Kidney (tissue), 22 donors: ENCODE measurements at places on chromosomes 16 and 17. TPM values are rescaled to one million over a fixed set of nuclear protein-coding genes. Genes with fewer than 3 reads are reported as not detected.

Gene IL17C
- total RNA-seq, result not detected

GRCh38 chr17:6752068-6752909 lies 3.6 kb upstream of the XAF1 start:
- H3K4me1 ChIP-seq, result peaks cover 12% of the 10 kb centered on the region
- H3K27me3 ChIP-seq, result no peaks in the 10 kb centered on the region
- no peak overlapping the region for H3K4me3 ChIP-seq
- peak overlapping the region; percentile 90 for H3K27ac ChIP-seq
- H3K36me3 ChIP-seq, result no peaks in the 10 kb centered on the region
- DNase-seq, result no peak

Gene MEOX1
- 1.4 TPM for total RNA-seq

DNA sequence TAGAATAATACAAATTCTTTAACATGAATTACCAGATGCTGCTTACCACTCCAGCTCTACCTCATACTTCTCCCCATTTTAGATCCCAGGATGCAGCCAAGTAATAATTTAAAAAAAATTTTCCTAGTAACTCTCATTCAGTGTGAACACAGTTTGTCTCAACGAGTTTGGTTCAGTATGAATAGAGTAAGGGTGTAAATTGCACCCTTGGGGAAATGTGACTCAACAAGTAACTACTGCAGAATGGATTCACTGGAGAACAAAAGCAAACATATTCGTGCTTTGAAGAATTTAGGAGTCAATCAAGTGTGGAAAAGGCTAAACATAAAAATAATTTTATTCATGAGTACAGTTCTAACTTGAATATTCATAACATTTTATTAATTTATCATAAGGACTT lies 23.0 kb downstream of the KCNJ16 start:
- no peak for DNase-seq
- peaks cover 2% of the 10 kb centered on the region for H3K4me1 ChIP-seq
- H3K4me3 ChIP-seq, result no peak overlapping the region
- peaks cover 8% of the 10 kb centered on the region for H3K36me3 ChIP-seq

DNA sequence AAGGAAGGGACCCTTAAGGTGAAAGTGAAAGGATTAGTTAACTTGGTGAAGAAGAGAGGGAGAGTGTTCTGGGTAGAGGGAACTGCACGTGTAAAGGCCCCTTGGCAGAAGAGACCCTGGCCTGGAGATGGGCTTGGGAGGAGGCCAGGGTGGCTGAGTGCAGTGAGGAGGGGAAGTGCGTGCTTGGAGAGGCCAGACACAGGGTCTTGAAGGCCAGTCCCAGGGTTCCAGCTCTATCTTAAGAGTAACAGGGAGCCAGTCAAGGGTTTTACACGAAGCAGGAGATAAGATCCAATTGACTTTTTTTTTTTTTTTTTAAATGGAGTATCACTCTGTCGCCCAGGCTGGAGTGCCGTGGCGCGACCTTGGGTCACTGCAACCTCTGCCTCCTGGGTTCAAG lies 15.2 kb upstream of the DOK4 start:
- H3K27me3 ChIP-seq, result no peaks in the 10 kb centered on the region
- no peak overlapping the region for H3K4me3 ChIP-seq
- H3K27ac ChIP-seq, result no peak overlapping the region
- DNase-seq, result no peak

GRCh38 chr16:9033125-9033830 lies 58.2 kb upstream of the HAPSTR1 start:
- no peaks in the 10 kb centered on the region for H3K4me1 ChIP-seq
- DNase-seq, result no peak

GRCh38 chr16:12529582-12529981 lies 274.1 kb downstream of the CPPED1 start:
- peaks cover 11% of the 10 kb centered on the region for H3K36me3 ChIP-seq
- H3K4me3 ChIP-seq, result no peak overlapping the region
- H3K27me3 ChIP-seq, result no peaks in the 10 kb centered on the region
- peak overlapping the region; percentile 23 for H3K27ac ChIP-seq
- no peak for DNase-seq
- peaks cover 4% of the 10 kb centered on the region for H3K4me1 ChIP-seq

- no peaks in the 10 kb centered on the region for H3K4me1 ChIP-seq
- no peaks in the 10 kb centered on the region for H3K27me3 ChIP-seq
- H3K27ac ChIP-seq, result no peak overlapping the region
- DNase-seq, result no peak
These were observed 49.1 kb downstream of the STAT5A start for GRCh38 chr17:42337442-42337841.

- DNase-seq, result no peak
- H3K4me1 ChIP-seq, result no peaks in the 10 kb centered on the region
- H3K27ac ChIP-seq, result no peak overlapping the region
- no peak overlapping the region for H3K4me3 ChIP-seq
- no peaks in the 10 kb centered on the region for H3K27me3 ChIP-seq
These were observed 178.2 kb downstream of the CHD9 start for GRCh38 chr16:53232826-53233529.

Gene ENPP7
- total RNA-seq, result 0.94 TPM

GRCh38 chr16:81566086-81567007 lies 121.7 kb downstream of the CMIP start:
- no peak for DNase-seq
- H3K27ac ChIP-seq, result no peak overlapping the region
- H3K36me3 ChIP-seq, result peaks cover 2% of the 10 kb centered on the region
- H3K4me1 ChIP-seq, result peaks cover 15% of the 10 kb centered on the region
- no peak overlapping the region for H3K4me3 ChIP-seq

DNA sequence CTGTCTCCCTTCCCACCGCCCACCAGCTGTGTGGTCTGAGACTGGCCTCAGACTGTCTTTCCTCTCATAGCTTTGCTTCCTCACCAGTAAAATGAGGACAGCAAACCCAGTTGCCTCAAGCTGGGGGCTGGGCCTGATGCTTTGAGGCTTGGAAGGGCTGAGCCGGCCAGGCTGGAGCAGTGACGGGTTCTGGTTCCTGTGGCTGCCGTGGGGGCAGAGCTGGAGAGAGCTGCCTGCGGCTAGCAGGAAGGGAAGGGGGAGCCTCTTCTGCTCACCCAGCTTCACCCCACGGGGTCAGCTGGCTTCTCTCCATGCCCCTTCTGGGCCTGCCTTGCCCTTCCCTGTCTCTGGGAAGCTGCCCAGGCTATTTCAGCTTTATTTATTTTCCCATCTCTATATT lies 23.7 kb downstream of the LASP1 start:
- no peak overlapping the region for H3K4me3 ChIP-seq
- H3K36me3 ChIP-seq, result peaks cover 36% of the 10 kb centered on the region
- H3K4me1 ChIP-seq, result peaks cover 30% of the 10 kb centered on the region

Gene KRTAP9-8
- not detected for total RNA-seq

GRCh38 chr17:20284570-20285295 lies 182.6 kb downstream of the LGALS9B start:
- H3K4me1 ChIP-seq, result no peaks in the 10 kb centered on the region
- H3K4me3 ChIP-seq, result no peak overlapping the region
- no peaks in the 10 kb centered on the region for H3K27me3 ChIP-seq
- no peak overlapping the region for H3K27ac ChIP-seq
- DNase-seq, result peak; percentile 25

Gene MMP28
- 4.5 TPM for total RNA-seq

- no peaks in the 10 kb centered on the region for H3K36me3 ChIP-seq
- DNase-seq, result peak; percentile 63
- no peak overlapping the region for H3K27ac ChIP-seq
- peaks cover 10% of the 10 kb centered on the region for H3K4me1 ChIP-seq
These were observed 2.1 kb downstream of the SOX9 start for GRCh38 chr17:72122765-72123529.

DNA sequence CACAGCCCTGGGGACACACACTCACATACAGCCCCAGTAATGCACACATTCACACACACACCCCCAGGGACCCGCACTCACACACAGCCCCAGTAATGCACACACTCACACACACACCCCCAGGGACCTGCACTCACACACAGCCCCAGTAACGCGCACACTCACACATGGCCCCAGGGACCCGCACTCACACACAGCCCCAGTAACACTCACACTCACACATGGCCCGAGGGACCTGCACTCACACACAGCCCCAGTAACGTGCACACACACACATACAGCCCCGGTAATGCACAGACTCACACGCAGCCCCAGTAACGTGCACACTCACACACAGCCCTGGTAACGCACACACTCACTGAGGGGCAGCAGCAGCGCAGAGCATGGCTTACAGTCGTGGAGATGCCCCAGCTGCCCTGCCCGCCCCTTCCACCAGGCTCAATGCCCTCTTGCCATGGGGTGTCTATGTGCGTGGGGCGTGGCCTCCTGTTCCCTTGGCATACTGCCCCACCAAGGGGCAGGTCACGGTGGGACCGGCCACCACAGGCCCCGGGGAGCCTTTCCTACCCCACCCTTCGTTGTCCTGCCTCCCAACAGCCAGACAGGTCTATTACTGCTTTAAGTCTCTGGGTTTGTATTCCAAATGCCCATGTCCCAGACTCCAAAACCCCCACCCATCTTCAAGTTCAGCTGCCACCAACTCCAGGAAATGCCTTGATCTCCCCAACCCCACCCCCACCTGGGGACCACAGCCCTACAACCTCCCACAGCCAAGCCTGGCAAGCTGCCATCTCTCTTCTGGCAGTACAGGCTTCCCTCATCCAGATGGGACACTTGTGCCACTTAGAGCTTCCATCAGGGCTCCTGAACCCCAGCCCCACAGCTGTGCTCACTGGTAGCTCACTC lies 2.7 kb downstream of the CCDC102A start:
- no peak overlapping the region for H3K27ac ChIP-seq
- DNase-seq, result peak; percentile 73
- H3K4me3 ChIP-seq, result no peak overlapping the region
- peaks cover 5% of the 10 kb centered on the region for H3K4me1 ChIP-seq
- H3K36me3 ChIP-seq, result no peaks in the 10 kb centered on the region
- no peaks in the 10 kb centered on the region for H3K27me3 ChIP-seq
